NCI-H1417 (cell line): ENCODE measurements at places on chromosomes 5 and 9.

DNA sequence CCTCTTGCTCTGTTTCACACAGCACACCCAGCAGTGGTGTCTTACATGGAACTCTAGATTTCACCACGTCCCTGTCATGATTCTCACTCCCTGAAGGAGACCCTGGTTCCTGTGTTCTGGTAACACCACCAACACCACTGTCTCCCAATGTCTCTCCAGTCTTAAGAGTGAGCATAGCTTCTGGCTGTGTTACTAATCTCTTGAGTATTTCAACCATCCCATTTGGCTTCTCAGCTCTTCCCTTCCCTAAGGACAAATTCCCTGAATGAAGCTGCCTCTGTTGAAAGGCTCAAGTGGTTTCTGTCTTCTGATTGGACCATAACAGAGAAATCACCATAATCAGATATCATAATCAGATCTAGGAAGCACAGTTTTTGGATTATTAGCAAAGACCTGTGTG is 311.8 kb downstream of the DNAH5 start:
- DNase-seq = no peak

DNA sequence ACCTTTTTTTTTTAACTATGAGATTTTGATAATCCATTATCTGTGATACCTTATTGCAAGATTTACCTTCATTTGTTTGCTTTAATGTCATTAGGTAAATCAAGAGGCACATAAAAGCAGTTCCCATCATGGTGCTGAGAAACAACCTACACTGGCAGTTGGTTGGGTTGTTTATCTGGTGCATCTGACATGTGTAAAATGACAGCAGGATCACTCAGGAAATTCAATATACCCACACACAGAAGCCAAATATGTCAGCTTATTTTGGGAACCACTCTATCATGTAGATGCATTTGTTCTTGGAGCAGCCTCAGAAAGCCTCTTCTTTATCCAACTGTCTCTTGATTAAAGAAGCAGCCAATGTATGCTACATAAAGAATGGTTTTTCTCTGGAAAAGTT is 7.8 kb upstream of the CCDC192 start:
- DNase-seq = peak; percentile 32

GRCh38 chr9:91896513-91897121 is 53.4 kb downstream of the ROR2 start:
- DNase-seq = peak; percentile 23

- no peak for DNase-seq
Observed at GRCh38 chr9:37437010-37437409, 14.5 kb downstream of the GRHPR start.
